ENCODE measurements at places on chromosomes 16 and 17.
A peak's percentile ranks its signal among the peaks of the same experiment; 100 is the strongest.

GRCh38 chr17:37478187-37478586, 11.5 kb upstream of the DUSP14 start:
- DNase-seq = no peak

- DNase-seq = no peak
Observed at GRCh38 chr16:84059946-84060901, 17.6 kb upstream of the SLC38A8 start.

- DNase-seq = no peak
Observed at GRCh38 chr16:17362183-17362582, 108.6 kb downstream of the XYLT1 start.

DNA sequence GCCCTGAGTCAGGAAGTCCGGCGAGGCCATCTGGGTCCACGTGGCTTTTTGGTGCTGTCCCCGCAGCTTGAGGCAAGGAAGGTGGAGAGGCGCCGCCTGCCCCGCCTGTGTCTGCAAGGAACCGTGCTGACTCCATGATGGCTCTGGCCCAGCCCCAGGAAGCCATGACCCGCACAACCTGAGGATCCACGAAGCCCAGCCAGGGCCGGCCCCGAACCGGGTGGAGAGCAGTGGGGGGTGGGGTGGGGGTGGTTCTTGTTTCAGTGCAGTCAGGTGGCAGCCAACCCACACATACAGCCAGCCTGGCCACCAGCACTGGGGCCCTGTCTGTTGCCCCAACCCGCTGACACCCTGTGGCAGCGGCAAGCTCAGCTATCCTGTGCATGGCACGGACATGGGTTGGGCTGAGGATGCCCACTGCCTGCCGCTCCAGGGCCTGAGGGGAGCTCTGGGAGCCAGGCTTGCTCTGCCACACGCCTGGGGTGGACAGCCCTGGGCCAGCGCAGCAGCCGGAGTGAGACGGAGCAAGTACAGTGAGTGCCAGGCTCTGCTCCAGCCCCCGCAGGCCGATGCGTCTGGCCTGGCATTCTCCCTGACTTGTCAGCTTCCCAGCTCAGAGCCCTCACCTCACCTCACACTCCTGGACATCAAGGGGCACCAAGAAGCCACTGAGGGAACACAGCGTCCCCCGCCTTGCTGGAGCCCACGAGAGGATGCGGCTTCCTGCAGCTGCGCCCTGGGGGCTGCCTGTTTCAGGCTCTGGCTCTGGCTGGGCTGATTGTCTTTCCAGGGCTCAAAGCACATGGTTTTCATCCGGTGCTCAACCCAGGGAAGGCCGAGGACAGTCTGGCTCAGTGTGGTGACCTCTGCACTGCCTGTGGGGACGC, 68.8 kb downstream of the LMF1 start:
- DNase-seq = no peak

DNA sequence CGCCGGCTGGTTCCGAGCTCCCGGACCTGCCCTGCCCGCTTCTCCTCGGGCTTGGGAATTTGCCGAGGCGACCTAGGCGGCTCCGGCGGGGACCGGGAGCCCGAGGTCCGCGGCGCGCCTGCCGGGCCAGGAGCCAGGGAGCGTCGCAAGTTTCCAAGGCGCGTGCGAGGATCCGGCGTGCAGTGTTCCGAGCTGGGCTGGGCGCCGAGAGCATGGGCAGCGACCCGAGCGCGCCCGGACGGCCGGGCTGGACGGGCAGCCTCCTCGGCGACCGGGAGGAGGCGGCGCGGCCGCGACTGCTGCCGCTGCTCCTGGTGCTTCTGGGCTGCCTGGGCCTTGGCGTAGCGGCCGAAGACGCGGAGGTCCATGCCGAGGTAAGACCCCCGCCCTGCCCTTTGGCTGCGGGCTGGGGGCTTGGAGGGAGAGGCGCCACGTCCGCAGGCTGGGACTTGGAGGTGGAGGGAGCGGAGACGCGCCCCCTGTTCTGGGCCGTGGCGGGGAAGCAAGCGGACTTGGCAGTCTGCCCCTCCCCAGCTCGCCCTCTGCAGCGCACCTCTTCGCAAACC, 668 bp downstream of the MMP15 start:
- DNase-seq = no peak

DNA sequence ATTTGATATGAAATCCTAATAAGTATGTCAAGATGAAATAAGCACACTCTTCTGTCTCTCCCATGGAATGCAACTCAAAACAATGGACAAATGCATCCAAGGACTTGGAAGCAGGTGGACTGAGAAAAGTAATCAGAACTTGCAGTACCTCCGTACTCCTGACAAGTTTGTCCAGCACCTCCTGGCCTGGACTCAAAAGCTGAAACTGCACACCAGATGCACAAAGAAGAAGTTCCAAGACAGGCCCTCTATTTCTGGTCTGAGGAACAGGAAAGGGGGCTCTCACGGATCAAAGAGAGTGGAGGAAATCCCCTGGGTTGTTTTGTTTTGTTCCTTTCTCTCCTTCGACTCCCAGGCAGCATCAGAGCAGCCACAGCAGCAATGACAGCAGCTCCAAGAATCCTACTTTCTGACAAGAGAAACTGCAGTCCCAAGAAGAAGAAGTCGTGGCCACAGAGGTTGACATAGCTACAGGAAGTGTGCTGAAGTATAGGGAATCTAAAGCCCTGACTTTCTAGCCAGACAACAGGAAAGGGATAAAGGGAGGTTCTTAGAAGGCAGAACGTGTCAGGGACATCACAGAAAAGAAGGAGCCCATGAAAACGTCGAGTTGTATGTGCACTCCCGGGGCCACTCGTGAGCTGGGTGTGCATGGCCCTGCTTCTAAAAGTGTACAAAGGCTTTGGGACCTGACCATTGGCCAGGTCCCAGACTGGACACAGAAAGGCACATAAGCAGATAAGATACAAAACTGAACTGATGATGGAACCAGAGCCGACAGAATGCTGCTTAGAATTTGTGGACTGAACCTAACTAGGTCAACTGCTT, 29.3 kb downstream of the AKAP10 start:
- DNase-seq = no peak

GRCh38 chr17:50114849-50115357, 15.1 kb downstream of the SAMD14 start:
- DNase-seq = peak; percentile 32

GRCh38 chr17:37519251-37519985, 29.7 kb downstream of the DUSP14 start:
- no peak for DNase-seq

DNA sequence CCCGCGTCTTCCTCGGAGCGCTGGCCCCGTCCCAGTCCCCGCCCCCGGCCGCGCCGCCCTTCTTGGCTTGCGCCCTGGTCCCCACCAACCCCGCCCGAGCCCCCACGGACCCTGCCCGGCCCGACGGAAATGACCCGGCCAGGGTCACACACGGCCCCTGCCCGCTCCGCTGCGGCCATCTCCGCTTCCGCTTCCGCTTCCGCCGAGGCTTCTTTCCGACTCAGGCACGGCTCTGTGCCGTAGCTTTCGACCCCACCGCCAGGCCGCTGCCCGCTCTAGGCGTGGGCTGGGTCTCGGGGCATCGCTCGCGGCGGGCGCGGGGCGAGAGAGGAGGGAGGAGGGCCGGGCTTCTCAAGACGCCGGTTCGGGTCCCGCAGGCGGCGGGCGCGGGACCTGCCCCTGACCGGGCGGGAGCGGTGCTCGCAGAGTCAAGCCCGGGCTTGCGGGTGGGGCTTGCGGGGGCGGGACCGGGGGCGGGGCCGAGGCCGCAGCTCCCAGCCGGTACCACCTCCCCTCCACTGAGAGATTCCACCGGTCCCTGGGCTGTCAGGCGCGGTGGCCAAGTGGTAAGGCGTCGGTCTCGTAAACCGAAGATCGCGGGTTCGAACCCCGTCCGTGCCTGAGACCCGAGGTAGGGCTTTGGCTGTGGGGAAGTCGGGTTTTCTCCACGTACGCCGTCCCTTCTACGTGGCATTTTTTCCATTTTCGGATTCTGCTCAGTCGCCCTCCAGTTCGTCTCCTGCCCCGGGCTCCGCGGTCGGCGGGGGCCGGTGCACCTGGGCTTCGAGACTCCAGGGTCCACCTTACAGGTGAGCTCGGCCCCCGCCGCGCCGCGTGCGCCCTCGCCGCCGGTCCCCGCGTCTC, 158.3 kb downstream of the RAB11FIP4 start:
- DNase-seq = peak; percentile 86

DNA sequence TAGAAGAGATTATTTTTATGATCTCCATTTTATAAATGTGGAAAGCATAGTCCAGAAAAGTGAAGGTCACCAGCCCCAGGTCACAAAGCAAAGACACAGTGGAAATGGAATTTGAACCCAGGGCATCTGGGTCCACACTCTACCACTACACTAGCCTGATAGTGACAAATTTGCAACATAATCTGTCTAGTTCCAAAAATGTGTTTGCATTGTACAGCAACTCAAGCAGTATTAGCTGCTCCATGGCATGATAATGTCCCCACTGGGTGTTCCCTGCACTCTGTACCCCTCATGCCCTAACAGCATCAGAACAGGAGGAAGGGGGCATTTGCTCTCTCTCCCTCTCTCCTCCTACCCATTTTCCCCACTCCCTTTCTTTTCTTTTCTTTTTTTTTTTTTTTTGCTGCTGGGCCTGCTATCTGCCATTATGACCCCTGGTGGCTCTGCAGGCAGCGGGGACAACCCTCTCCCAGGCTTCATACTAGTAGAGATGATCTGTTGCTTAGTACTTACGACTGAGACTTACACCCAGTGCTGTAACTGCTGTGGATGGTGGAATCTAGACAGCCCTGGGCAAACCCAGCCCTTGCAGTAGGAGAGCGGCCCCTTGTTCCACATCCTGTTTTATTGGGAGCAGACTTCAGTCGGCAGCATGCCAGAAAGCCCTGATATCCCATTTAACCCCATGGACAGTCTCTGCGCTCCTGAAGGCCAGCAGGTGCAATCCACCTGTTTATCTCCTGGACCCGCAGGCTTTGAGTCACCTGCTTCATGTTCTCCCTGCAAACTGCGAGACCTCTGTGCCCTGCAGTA, 306.3 kb downstream of the SOX9 start:
- DNase-seq = no peak

- DNase-seq = no peak
Observed at GRCh38 chr16:3965306-3965705, 84.8 kb upstream of the CREBBP start.

All from fibroblast of skin of left quadriceps (primary cell).